Fibroblast of skin of left quadriceps (primary cell): ENCODE measurements at places on chromosomes 12 and 14.

- DNase-seq = peak; percentile 8
Measured at GRCh38 chr14:35533357-35534207, at the start of gene INSM2. TSS of gene INSM2 (plus strand) at chr14:35534164. CDS start at chr14:35534253, 89 bp downstream.

DNA sequence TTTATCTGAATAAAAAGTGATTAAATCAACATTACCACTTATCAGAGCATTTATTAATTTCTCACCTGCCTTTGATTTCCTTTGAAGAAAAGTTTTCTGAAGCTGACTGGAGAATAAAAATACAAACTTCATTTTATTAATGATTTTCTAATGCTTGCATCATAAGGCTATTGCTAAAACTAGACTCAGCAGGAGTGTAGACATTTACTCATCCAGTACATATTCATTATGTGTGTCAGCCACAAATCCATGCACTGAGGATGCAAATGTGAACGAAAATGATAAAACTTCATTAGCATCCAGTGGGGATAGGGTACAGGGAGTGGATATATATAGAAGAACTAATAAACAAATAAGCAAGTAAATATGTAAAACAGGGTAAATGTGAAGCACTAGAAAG lies 74.6 kb downstream of the SLCO1B3 start:
- DNase-seq = no peak

GRCh38 chr12:91065396-91065795 lies 7.6 kb upstream of the KERA start:
- DNase-seq = no peak

GRCh38 chr14:98234208-98234607 lies 1037.8 kb downstream of the BCL11B start:
- DNase-seq = peak; percentile 6

DNA sequence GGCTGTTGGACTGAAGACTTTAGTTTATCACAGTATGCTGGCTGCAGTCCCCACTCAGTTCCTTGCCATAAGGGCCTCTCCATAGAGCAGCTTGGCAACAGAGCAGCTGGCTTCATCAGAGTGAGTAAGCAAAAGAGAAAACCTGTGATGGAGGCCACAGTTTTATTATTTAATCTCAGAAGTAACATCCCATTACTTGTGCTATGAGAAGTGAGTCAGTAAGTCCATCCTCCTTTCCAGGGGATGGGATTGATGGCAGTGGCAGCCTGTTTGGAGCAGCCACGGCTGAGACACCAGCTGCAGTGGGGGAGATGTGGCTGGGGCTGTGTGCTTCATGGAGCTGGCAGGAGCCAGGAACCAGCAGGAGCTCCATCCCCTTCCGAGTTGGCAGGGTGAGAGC lies 138.5 kb upstream of the SRRM4 start:
- DNase-seq = no peak

- DNase-seq = no peak
Measured at GRCh38 chr14:85359505-85359904, 170.4 kb upstream of the FLRT2 start.
